ENCODE measurements at places on chromosomes 5 and 9.

DNA sequence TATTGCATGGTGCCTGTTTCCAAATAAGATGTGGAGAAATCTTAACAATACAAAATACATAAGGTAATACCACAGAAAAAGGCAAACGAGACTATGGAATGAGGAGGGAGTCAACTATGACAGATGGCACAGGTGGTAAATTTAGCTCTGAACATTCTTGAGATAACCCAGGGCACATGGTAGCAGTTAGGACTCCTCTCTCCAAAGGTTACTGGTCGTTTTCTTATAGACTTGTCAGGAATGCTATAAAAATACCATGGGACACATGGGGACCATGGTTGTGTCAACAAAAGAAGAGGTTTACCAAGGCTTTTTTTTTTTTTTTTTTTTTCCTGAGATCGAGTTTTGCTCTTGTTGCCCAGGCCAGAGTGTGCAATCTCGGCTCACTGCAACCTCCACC lies 209.4 kb upstream of the RFX3 start:
- DNase-seq, result no peak

- peak; percentile 34 for DNase-seq
Observed at GRCh38 chr5:145971108-145971507, 34.7 kb downstream of the SH3RF2 start.

DNA sequence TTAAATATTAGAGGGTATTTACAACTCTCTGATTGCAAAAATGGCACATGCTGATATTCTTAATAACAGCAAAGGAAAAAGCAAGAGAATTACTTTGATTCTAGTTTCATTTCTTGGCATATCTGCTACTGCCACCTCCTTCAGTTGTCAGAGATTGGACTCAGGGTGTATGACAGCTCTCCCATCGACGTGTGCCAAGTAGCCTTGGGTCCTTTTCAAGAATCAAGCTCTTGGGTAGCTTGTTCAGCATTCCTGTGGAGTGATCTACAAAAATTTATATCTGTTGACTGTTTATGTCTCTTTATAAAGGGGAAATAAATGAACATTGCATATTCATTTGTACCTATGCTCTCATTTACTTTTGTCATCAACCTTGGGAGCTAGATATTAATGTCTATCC lies 315.6 kb downstream of the PRR16 start:
- DNase-seq, result peak; percentile 77

GRCh38 chr9:134971196-134971595 lies 53.5 kb upstream of the FCN1 start:
- no peak for DNase-seq

GRCh38 chr9:106713206-106713605 lies 149.8 kb upstream of the ZNF462 start:
- DNase-seq, result no peak

DNA sequence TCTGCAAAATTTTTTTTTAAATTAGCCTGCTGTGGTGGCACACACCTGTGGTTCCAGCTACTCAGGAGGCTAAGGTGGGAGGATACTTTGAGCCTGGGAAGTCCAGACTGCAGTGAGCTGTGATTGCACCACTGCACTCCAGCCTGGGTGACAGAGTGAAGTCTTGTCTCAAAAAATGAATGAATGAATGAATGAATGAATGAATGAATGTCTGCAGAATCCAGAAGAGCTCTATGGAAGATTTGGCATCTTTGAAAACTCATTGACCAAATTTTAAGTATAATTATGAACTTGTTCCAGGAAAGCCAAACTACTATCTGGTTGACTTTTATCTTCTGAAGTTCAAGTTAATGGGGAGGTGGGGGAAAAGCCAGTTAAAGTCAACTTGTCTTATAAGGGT lies 94.2 kb upstream of the ERBIN start:
- no peak for DNase-seq

GRCh38 chr9:108278341-108278740 lies 577.4 kb downstream of the ACTL7B start:
- no peak for DNase-seq

DNA sequence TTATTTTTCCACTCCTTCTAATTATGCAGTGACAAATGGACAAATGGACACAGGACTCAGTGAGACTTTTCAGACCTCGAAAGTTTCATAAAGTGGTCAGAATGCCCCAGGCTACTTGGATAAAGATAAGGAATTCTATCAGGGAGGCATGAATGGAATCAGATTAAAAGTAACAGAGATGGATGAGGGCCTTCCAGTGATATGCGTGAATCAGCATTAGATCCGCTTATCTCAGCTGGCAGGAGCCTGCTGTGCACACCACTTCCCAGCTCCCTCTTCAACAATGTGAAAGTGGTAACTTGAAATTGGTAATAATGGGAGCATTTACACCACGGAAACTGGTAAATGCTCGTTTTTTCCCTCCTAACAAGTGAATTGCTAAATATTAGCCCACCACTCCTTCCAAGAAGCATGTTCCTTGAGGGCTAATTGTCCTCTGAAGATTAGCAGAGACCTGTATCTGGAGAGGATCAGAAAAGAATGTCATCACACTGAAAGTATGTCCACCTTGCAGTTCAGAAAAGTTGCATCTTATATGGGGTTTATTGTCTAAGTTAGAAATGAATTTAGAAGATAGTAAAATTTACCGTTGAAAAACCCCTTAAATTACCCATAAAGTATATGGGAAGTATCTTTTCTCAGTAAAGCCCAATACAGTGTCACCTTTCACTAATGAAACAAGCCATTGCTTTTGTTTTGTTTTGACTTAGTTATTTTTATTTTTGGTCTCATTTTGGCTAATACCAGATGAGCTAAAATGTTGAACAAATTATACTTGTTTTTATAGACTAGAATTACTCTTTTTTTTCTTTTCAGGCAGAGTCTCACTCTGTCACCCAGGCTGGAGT lies 125.3 kb downstream of the DPYSL3 start:
- DNase-seq, result no peak

DNA sequence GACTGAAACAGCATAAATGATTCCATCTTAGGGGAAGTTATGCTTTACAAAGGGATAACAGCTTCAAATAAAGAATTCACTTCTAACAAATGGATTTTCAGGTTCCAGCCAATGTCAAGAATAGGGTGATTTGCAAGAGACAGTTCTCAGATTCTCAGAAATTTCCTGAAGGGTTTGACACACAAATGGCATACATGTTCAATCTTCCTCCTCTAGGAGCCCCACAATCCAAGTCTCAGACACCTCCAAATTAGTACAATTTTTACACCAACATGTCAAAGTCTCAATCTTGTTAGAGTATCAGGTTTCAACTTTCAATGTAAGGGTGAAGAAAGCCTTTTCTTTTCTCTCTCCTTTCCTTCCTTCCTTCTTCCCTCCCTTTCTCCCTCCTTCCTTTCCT lies 996.6 kb downstream of the TLE1 start:
- no peak for DNase-seq

- DNase-seq, result no peak
Observed at GRCh38 chr5:35320029-35320428, 89.7 kb upstream of the PRLR start.

GRCh38 chr5:31607546-31607945 lies 31.4 kb upstream of the PDZD2 start:
- DNase-seq, result no peak

GRCh38 chr9:33024126-33024965 lies 727 bp upstream of the DNAJA1 start:
- DNase-seq, result peak; percentile 41

DNA sequence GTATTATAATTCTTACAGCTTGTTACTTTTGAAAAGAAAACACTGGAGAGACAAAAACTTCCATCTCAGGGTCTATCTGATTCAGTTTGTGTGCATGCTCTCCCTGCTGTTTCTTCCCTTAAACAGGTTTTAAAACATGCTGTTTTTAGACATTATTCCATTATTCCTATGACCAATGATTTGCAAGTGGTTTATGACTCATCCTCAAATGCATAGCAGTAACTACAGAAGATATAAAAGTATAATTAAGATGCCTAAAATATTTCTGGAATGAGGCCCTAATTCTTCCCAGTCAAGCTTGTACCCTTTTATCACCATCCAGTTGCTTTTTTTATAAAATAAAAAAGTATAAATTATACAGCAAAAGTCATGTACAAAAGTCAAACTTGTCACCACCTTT lies 3.7 kb downstream of the DTWD2 start:
- DNase-seq, result peak; percentile 72

GRCh38 chr5:40021007-40021406 lies 596.2 kb upstream of the DAB2 start:
- no peak for DNase-seq

DNA sequence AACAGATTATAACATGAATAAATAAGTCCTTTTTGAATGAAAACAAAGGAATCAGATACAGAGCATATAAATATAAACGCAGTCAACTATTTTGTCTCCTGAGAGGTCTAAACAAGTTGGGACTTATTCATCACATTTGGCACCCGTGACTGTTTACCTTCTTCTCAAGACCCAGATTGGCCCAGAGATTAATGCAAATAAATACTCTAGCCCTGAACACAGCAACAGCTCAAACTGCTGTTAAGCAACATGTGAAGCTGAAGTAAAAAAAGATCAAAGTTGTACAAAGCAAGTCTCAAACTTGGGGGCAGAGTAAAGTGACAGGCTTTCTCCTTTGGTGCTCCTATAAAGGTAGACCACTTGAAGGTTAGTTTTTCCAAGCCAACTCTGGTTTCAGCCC lies 95.0 kb upstream of the NR5A1 start:
- DNase-seq, result no peak

DNA sequence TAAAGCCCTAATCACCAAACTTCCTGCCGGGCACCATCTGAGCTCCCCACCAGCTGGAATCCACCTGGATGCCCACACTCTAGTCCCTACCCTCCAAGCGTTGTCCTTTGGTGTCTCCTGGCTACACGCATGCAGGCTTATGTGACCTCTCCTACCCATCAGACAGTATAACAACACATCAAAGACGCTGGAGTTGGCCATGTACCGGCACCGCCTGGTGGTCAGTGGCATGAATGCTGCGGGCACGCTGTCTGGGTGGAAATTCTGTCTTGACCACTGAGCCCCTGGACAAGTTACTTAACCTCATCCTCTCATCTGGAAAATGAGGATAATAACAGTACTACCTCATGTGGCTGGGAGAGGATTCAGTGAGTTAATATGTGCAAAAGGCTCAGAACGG lies 23.4 kb upstream of the CORO2A start:
- DNase-seq, result peak; percentile 31

DNA sequence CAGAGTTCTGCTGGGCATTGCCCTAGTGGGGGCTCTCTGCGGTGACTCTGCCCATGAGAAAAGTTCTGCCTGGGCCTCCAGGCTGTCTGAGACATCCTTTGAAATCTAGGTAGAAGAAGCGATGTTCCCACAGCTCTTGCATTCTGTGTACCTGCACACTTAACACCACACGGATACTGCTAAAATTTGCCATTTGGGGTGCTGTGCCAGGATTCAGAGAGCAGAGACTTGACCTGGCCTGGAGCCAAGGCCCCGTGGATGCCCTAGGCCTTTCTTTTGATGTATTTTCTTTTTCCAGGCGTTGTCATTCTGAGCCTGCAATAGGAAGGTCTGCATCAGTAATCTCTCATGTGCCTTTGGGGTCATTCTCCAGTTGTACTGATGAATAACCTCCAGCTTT lies 89.3 kb upstream of the IL12B start:
- DNase-seq, result no peak

- DNase-seq, result no peak
Observed at GRCh38 chr5:123299136-123299535, 124.1 kb downstream of the CEP120 start.

DNA sequence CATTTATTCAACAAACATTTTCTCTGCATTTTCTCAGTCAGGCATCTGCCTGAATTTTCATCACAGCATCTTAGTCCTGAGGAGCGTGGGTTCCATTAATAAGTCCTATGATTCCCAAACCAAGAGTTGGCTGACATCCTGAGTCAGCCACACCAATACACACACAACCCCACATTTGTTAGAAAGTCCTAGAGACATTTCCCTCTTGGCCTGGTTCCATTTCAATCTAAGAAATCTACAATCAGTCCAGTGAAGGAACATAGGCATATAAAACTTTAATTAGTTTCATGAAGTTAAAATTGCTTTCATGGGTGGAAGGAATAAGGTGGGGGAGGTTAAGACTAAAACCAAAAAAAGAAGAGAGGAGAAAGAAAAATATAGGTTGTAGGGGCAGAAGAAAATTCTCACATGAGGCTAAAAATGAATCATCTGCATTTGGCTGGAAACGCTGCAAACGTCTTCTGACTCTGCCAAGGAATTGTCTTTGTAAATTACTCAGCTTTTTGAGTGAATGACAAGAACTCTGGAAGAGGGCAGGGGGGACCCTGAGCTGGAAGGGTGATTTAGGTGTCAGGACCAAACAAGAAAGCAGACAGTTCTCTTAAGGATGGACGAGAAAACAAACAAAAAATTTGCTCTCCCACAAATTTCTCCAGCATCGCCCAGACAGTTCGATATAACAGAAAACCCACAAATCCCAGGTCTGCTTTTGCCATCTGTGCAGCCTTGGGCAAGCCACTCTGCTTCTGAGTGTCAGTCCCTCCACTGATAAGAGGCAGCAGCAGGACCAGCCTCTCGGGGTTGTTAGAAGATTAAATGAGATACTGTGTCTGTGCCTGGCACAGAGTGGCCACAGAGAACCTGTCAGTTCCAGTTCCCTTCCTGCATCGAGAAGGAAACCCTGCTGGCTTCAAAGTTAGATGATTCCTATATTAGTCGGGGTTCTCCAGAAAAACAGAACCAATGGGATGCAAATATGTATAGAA lies 289.7 kb downstream of the CDK5RAP2 start:
- no peak for DNase-seq

DNA sequence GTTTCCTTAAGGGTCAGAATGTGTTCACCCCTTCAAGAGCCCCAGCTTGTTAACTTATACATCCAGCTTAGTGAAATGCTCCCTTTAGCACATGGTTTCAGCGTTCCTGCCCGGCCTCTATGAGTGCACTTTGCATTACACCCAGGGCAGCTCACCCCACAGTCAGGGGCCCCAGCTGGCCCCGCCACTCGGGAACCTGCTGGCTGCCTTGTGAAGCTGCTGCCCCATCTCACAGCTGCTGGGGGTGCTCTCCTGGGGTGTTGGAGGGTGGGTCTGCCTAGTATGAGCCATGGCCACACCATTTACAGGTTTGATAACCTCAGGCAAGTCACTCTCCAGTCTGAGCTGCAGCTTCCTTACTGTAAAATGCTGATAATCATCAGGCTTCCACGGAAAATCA lies 32.2 kb downstream of the HRH2 start:
- no peak for DNase-seq

DNA sequence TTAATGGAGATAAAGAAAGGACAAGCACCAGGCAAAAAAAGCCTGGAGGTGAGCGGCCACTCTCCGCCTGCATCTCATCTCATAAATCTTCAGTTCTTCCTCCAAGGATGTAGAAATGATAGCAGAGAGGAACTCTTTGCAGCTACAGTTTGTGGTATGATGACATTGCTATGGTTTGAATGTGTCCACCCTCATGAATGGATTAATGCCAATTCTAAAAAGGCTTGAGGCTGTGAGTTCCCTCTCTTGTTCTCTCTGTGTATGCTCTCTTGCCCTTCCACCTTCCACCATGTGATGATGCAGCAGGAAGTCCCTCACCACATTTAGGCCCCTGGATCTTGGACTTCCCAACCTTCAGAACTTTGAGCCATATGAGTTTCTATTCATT lies 126.4 kb downstream of the SPOCK1 start:
- peak; percentile 62 for DNase-seq

All from AG10803 (cell line).